ENCODE measurements at places on chromosomes 11 and 22.

- no peak for DNase-seq
These were observed 14.6 kb upstream of the CYP2D6 start for GRCh38 chr22:42145175-42145574.

GRCh38 chr11:30586251-30587144 lies at the start of gene MPPED2:
Gene MPPED2 (minus strand): TSS chr11:30586353. CDS start chr11:30580373, 5,980 bp downstream.
- no peak for DNase-seq

DNA sequence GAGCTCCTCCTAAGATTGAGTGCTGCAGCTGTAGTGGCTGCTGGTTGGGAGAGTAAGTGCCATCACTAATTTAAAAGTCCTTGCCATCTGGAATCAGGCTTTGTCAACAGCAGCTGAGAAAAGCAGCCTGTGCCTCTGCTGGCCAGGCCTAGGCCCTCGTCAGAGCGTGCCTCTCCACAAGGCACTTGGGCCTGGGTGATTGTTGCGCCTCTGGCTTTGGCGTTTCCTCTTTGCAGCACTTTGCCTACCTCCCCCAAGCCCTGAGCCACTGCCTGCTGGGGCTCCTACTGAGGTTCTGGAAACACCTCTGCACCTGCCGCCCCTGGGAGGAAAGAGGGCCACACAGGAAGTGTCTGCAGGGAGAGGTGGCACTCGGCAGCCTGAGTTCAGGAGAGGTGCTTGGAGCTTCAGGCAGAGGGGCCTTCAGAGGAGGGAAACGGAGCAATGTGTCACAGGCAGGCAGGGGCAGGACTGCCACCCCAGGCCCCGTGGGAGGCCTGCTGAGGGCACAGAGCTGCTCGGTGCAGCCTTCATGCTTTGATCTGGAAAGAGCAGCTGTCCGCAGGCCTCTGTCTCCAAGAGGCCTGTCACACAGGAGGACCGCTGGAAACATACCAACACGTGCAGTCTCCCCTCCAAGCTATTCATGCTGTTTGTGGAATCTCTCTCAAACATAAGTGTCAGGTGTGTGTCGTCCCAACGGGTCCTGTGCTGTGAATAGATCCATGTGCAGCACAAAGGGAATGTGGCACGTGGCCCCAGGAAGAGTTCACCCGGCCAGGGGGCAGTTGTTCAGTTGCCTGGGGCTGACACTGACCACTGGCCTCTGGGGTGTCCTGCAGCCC lies 61.5 kb upstream of the EMID1 start:
- DNase-seq: no peak

DNA sequence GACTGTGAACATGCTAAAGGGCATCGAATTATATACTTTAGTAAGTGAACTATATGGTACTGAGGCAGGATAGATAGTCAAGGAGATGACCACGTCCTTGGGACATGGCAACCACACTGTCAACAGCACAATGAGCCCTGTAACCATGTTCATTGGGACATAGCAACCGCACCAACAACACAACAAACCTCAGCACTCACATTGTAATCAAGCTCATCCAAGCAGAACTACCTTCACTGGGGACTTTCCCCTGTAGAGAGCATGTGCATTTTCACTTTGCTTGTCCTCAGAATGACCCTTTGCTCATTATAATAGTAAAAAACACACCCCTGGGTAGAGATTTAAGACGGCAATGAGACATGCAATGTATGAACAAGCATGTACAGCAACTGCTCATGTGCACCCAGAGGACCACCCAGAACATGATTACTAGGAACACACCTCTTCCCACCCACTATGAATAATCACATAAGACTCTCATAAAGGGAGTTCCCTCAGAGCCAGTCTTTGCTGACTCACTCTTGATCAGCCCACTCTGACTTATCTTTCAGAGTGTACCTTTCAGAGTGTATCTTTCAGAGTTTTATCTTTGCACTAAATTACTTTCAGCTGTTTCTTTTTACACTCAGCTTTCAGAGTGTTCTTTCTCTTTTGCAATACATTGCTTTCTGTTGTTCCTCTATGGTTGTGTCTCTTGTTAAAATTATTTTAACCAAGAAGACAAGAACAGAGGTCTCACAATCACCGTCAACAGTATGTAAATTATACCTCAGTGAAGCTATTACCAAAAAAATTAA lies 4.1 kb upstream of the PLAAT2 start:
- no peak for DNase-seq

- no peak for DNase-seq
These were observed 19.3 kb downstream of the SCARF2 start for GRCh38 chr22:20418211-20418788.

DNA sequence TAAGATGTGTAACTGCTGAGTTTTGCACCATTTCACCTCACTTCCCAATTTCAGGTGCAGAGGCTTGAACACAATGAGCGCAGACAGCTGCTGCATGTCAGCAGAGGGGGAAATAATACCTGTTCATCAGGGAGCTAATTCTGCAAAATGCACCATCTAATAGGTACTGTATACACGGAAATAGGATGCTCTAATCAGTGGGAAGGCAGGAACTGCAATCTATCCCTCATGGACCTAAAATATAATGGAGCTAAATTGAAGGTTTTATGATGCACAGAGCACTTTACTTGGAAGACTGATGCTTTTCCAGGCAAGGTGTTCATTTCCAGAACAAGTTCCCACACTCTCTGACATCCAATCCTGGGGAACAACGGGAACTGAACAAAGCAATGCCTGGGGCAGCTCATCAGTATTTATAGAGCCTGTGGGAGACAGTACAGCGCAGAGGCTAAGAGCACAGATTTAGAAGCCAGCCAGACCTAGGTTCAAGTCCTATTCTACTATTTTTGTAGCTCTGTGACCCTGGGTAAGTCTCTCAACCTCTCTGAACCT lies 78.5 kb downstream of the TENM4 start:
- DNase-seq: peak; percentile 45

- DNase-seq: no peak
These were observed 117.0 kb upstream of the BLID start for GRCh38 chr11:122232985-122233384.

DNA sequence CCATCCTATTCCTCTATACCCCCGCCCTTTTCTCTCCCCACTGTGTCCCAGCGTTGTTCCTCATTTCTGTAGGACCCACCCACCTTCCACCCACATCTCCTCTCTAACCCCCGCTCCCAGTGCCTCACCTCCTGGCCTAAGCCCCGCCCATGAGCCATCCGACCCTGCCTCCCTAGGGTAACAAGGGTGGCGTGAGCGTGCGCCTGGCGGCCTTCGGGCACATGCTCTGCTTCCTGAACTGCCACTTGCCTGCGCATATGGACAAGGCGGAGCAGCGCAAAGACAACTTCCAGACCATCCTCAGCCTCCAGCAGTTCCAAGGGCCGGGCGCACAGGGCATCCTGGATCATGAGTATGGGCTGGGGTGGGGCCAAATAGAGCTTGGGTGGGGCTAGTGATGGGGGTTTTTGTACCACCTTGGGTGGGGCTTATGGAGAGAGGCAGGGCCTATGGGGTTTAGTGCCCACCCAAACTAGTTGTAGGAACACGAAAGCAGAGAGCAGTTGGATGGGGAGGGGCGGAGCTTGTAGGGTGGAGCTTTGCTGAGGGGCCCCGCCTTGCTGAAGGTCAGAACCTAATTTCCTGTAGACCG lies 4.5 kb downstream of the INPP5J start:
- DNase-seq: no peak
